ENCODE measurements at places on chromosomes 7 and 10.

DNA sequence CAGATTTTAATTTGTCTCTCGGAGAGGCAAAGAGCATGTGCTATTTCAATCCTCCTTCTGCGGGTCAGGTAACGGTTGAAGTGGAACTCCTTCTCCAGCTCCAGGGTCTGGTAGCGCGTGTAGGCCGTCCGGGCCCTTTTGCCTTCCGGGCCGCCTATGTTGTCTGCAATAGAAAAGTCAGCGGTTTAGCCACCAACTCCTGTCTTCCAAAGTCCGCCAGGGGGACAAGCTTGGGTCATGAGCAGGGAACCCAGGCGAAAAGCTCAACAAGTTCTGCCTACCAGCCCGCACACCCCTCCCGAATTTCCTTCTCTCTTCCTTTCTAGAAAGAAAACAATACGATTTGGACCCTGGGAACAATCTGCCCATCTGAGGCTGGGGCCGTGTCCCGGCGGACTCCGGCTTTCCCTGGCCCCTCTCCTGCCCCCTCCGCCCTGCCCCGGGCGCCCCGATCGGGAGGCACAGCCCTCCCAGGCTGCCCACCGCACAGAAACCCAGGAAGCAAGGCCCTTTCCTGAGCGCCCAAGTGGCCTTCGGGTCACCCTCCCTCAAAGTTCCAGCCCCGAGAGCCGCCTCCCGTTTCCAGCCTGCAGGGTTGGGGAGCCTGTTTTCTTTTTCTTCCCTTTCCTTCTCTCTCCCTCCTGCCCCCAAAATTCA, 1.4 kb downstream of the HOXA5 start:
- no peak for DNase-seq

DNA sequence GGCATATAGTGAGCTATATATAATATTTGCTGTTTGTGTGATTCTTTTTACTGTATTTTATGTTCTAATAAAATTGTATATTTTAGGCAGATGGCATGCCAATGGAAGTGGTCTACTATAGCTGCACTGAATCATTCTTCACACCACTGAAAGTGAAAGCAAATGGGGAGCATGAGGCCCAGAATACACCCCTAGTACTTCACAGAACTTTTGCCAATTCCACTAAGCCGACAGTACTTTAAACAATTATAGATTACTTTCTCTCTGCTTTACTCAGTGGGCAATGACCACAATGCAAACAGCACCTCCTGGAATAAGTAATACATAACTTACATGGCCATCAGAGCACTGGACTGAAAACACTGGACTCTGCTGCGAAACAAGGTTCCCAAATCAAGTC, 70.2 kb downstream of the ANKRD26 start:
- no peak for DNase-seq

GRCh38 chr7:148394582-148394981, 196.0 kb upstream of the C7orf33 start:
- DNase-seq: no peak

GRCh38 chr10:58518775-58519174, 6.1 kb downstream of the BICC1 start:
- DNase-seq: no peak

All from GF-D8 (cell line).